ENCODE measurements at places on chromosomes 12 and 14. TPM values are rescaled to one million over a fixed set of nuclear protein-coding genes. Genes with fewer than 3 reads are reported as not detected.

Gene SERPINA10
- total RNA-seq = not detected

GRCh38 chr12:66115071-66115600 lies 15.4 kb downstream of the LLPH start:
- no peak for DNase-seq

Gene PPFIA2
- total RNA-seq = 22.9 TPM

- DNase-seq = peak; percentile 37
Measured at GRCh38 chr12:3041558-3042164, 35.5 kb upstream of the TSPAN9 start.

Data from prostate gland (tissue), 2 donors.